CD4-positive, alpha-beta T cell treated with Interleukin-2 at 100 ng/mL for 4 hours (primary cell): ENCODE measurements at places on chromosomes 3 and 15.

DNA sequence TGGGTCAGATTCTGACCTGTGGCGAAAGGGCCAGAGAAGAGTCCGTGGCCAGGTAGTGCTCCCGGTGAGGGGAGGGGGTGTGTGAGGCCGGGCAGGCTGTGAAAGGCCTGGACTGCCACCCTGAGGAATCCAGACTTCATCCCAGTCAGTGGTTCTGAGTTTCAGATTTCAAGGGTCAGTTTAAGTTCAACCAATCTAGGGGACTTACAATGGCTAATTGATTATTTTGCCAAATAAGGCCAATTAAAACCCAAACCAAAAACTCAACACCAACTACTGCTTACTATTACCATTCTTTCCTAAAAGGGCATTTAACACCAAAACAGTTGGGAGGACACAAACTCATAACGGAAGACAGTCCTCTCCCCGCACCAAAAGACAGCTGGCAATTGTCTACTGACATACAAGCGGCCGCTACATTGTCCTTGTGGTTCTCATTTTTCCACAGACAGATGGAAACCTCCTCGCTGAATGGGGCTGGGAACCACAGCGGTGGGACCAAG is 30.5 kb downstream of the TMEM44 start:
- DNase-seq = no peak

DNA sequence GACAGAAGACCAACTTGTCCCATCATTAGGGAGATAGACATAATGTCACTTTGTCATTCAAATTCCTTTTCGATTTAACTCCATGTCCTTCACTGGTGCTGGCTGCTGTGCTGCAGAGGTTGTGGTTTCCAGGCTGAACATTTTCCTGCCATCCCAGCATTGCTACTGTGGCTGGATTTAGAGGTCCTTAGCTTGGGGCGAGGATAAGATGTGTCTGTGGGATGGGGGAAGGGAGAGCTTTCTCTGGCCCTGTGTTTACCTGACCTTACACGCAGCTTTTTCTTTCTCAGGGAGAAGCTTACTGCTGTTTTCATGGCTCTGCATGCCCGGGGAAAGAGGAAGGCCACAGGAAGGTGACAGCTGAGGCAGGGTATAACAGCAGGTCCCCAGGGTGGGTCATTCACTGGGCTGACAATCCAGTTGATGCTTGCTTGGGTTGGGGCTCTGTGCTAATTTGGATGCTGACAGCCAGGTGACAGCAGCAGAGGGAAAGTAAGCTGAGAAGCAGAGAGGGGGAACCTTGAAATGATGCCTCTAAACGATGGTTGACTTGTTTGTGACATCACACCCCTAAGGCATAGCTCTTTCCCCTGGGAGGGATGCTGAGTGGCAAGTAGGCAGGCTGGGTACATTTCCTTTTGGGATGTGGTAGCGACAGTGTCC is 326.9 kb upstream of the CTNNB1 start:
- no peak for DNase-seq

DNA sequence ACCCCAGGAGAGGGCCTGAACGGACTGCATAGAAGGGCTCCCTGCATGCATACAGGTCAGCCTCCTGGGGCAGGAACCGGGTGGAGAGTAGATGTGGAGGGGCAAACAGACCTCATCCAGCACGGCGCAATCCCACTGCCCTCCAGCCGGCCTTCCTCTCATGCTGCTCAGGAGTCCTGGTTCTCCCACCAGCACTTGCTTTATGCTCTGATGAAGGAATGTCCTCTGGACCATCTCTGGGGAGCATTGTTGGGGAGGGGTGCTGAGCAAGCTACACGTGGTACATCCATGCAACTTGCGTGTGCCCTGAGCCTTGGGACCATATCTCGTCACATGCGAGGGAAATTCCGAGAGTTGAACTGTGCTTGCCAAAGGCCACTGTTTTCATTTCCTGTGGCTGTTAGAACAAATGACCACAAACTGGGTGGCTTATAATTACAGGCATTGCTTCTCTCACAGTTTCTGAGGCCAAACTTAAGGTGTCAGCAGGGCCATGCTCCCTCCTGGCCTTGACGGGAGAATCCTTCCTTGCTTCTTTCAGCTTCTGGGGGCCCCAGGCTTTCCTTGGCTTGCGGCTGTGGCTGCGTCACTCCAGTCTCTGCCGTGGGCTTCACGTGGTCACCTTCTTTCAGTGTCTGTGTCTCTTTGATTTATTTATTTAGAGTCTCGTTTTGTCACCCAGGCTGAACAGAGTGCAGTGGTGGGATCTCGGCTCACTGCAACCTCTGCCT is 12.2 kb downstream of the SELENOS start:
- DNase-seq = no peak

GRCh38 chr3:195250473-195251251 is 20.3 kb downstream of the XXYLT1 start:
- no peak for DNase-seq

DNA sequence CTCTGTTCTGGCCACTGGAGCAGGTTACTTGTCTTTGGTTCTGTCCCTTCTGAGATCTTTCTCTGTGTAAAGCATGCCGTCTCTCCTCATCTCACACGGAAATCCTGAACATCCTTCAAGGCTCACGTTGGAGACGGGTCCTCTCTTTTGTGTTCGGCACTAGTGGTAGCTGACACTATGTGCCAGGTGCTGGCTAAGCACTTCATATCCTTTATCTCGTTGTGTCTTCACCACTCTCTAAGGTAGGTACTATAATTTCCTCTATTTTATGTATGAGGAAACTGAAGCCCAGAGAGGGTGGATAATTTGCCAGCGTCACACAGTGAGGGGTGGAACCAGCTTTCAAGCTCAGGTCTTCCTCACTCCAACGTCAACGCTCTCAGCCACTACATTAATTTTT is 1.2 kb downstream of the IFT122 start:
- peak; percentile 12 for DNase-seq

GRCh38 chr3:114878114-114878839 is 268.8 kb downstream of the ZBTB20 start:
- DNase-seq = no peak

GRCh38 chr3:122628567-122628966 is 51.1 kb downstream of the PARP15 start:
- DNase-seq = no peak

DNA sequence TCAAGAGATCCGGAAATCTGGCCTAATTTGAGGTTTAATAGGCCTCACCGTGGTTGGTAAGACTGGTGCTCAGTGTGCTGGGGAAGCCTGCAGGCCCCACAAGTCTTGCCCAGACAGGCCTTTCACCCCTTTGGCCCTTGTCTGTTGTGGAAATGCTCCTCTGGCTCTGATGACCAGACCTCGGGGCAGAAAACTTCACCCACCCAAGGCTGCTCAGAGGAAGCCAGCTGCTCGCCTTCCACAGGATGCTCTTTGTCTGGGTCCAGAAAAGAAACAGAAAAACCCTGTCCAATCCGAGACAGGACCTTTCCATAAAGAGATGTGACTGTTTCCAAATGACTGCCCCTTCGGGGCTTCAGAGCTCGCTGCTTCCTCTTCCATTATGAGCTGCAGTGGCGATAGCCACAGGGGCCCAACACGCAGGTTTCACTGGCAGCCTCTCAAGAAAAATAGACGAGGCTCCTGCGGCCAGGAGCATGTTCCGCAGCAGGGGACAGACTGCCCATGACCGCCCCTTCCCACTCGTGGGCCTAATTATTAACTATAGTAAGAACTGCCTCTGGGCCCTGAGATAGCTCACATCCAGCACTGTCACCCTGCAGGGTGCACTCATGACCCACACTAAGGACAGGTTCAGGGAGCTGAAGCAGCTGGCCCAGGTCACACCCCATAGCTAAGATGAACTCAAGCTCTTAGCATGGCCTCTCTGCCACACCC is 6.8 kb upstream of the SNX22 start:
- DNase-seq = no peak

- DNase-seq = peak; percentile 2
Measured at GRCh38 chr3:127800508-127800907, 21.8 kb downstream of the MGLL start.

DNA sequence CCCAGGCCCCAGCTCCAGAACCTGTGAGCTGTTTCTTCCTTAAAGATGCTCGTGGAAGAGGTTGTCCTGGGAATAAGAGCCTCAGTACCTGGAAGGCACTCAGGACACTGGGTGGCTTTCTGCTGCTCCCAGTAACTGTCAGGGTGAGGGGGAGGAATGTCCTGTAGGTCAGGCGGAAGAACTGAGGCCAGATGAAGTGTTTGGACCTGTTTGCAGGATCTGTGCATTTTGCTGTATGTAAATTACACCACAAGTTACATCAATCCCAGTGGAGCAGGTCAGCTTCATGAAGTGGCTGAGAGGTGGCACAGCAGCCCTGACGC is 27.1 kb downstream of the HDAC11 start:
- no peak for DNase-seq

- no peak for DNase-seq
Measured at GRCh38 chr15:92463826-92464225, 70.1 kb downstream of the ST8SIA2 start.

GRCh38 chr3:71754610-71755253 is 1.1 kb downstream of the GPR27 start:
- no peak for DNase-seq

- DNase-seq = no peak
Measured at GRCh38 chr15:62639432-62639831, 403.1 kb upstream of the TPM1 start.
